ENCODE measurements at places on chromosomes 16 and 17.

DNA sequence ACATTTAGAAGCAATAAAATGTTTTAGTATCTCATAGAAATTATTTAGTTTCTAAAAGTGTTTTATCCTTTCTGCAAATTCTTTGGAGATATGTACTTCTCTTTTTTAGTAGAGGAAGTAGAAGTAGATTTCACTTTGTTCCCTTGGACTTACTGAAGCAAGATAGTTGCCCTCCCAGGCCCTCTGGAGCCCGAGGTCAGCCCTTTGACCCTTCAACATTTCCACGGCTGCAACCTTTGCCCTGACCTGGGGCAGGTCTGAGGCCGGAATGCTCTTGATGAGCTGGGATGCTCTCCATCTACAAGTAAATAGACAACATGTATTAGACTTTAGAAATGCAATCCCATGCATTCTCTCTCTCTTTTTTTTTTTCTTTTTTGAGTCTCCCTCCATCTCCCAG lies 167.5 kb downstream of the CDK5R1 start:
- DNase-seq: no peak

GRCh38 chr17:81672504-81672903 lies 6.0 kb downstream of the CCDC137 start:
- no peak for DNase-seq

DNA sequence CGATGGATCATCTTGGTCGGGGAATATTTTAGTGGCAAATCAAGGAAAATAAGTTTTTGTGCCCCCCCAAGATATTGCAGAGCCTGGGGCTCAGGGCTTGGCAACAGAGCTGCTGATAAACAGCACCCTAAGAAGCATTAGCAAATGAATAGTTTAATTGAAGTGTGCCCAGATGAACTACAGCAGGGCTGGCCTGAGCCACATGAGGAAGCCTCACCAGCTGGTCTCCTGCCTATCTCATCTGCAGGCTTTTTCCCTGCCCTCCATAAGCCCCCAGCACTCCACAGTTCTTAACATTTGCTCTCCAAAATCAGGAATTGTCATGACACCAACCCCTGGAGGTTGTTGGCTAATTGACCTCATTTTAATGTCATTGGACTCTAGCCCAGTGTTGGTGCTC lies 480.2 kb downstream of the HS3ST3B1 start:
- no peak for DNase-seq

- no peak for DNase-seq
Measured at GRCh38 chr17:77499699-77500435, 359.1 kb downstream of the SEC14L1 start.

DNA sequence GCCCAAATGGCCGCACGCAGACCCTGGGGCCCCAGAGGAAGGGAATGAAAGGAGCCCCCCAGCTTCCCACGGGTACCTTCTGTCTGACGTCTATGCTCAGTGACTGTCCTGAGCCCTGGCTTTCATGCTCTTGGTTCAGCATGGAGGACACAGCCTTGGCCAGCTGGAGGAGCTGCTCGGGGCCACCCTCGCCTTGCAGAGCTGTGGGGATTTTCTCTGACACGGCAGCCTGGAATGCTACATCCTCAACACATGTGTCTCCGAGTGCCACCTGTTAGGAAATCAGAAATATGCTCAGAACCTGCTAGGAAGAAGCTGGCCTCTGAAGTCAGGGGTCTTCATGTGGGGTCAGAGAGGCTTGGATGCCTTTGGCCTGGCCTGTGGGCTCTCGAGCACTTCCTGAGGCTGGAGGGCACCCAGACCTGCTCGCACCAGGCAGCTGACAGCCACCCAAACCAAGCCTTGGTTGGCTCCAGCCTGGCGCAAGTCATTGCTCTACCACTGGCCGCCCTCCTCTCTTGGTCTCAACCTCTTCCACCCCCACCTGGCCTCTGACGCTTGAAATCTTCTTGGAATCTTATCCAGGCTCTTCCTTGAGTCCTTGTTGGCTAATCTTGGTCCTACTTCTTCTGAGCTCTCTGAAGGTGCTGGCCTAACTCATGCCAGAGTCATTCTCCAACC lies 63.7 kb upstream of the BCO1 start:
- no peak for DNase-seq

DNA sequence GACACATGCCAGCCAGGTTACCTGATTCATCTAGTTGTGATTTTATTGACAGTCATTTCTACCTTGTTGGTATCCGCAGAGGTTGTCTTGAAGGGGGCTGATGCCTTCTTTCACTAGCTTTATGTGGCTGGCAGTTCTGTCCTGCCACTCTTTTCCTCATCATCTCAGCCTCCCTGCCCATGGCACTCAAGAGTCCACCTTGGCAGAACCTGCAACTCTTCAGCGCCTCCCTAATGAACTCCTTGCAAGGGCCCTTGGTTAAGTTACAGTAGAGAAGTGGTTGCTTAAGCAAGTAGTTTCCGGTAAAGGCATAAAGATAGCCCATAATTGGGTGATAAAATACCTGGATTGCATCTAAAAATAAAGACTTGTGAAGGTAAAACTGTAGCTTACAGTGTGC lies 489.9 kb downstream of the WWOX start:
- no peak for DNase-seq

GRCh38 chr16:84608282-84608681 lies 9.6 kb downstream of the COTL1 start:
- DNase-seq: no peak

DNA sequence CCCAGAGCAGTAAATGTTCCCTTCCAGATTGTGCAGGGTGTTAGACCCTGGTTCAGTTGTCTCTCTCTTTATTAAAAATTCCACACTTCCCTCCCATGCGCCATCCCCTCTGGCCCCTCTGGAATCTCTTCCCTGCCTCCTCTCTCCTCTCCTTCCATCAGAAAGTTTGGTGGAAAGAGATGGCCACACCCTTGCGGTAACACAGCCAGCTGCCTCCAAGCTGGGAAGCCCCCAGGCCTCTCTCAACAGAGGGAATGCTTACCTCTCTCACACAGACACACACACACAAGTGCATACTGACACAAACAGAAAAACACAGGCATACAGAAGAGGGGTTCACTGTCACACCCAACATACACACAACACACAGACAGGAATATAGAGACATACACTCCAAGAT lies 220.5 kb downstream of the C16orf78 start:
- no peak for DNase-seq

DNA sequence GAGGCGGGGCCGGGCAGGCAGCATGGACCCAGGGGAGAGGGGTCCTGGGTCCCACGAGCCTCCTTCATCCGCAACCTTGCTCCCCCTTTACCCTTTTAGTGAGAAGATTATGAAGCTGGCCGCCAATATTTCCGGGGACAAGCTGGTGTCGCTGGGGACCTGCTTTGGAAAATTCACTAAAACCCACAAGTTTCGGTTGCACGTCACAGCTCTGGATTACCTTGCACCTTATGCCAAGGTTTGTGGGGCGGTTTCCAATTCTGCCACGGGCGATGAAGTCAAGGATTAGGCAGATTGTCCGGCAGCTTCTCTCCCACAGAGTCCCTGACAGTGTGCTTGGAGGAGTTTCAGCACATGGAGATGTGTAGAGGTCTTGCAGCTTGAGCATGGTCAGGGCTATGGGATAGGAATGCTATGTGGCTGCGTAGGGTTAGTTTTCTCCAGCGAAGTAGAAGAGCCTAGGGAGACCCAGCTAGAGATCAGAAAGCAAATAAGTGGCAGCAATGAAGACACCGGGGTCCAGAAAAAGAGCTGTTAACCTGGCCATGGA lies 598 bp downstream of the NIP7 start:
- DNase-seq: no peak
